ENCODE measurements at places on chromosomes 4 and X.

GRCh38 chr4:124111922-124112321, 600.6 kb downstream of the ANKRD50 start:
- DNase-seq, result peak; percentile 29

DNA sequence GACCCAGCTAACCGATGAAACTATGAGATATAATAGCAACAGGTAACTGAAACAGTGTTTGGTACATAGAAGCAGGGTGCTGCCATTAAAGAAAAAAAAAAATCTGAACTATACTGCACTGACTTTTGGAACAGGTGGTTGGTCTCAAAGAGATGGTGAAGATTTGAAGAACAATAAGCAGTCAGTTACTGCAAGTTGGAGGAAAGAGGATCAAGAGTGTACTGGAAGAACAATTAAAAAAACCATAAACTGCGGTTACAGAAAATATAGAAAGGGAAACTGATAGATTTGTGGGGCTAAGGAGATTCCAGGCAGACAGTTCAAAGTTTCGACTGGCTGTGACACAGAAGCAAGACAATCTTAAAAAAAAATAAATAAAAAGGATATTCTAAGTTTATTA, 181.9 kb upstream of the TRAM1L1 start:
- no peak for DNase-seq

DNA sequence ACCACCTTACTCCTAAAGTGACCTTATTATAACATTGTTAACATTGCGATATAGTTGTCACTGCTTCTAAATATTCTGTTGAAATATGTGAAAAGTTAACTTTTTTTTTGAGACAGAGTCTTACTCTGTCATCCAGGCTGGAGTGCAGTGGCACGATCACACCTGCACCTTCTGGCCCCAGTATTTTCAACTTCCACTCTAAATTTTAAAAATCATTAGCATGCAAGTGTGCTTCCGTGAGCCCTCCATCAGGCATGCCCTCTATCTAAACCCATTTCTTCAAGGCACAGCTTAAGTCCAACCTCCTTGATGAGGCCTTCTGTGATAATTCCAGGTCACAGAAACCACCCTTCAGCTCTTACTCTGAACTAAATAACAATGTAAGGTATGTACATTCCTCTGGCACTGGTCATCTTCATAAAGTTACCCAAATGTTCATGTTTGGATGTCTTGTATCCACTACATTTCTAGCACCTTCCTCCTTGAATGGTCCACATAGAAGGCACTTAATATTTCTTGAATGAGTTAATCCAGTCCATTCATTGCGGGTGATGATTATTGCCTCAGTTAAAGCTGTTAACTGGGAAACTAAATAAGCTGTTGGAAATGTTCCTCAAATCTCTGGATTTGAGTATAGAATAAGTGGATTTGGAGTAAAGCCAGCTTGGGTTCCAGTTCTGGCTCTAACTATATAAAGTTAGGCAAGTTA, 38.6 kb upstream of the TMEM131L start:
- peak; percentile 64 for DNase-seq

DNA sequence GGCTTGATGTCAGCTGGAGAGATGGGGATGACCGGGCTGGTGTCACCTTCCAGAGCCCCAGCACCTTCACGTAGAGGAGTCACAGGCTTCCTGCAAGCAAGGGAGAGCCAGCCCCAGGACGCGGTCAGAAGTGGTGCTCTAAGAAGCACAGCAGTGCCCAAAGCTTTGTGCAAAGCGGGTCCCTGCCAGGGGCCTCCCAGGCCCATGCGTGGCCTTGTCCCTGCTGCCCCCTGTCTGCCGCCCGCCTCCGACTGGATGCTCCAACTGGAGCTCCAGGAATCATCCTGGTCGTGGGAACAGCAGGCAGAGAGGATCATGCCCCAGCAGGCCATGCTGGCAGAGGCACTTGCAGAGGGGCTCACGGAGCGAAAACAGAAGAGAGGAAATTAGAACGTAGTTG, 40.1 kb upstream of the LRPAP1 start:
- no peak for DNase-seq

GRCh38 chr4:123114915-123115756, 192.7 kb upstream of the NUDT6 start:
- DNase-seq, result no peak

All from HS-27A (cell line).